Kasumi-1 (cell line): ENCODE measurements at places on chromosomes 3 and 15.

GRCh38 chr3:112333002-112333380 is at the start of gene CD200:
Gene CD200, plus strand, starts transcription at chr3:112333156. Its CDS starts 57 bp downstream, at chr3:112333213.
- DNase-seq = peak; percentile 51

DNA sequence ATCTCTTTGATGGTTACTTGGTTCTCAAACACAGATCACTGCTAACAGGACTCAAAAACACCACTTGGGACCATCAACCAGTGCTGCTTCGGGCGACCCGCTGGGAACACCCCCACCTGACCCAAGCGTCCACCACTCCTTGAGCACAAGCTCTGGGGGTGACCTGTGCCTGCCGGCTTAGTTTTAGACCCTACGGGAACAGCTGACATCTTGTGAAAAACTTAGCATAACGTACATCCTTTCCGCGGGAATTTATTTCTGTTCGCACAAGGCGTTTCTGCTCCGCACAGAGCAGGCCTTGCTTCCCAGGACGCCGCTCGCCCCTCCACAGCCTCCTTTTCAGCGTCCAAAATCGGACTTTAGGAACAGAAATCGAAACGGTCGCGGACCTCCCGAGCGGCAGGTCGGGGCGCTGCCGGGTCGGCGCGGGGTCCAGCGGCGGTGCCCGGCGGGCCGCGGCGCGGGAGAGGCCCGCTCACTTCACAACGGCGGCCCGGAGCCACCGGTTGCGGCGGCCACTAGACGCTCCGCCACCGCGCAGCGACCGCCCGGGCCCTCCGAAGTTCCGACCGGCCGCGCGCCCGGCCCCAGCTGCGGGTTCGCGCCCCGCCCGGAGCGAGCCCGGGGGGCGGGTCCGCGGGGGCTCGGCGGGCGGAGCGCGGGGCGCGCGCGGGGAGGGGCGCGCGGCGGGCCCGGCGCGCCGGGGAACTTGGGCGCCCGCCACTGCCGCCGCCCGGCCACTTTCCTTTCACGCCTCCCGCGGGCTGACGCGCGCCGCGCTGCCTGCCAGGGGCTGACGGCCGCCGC is 959 bp downstream of the SFMBT1 start:
- peak; percentile 33 for DNase-seq

- DNase-seq = peak; percentile 40
Observed at GRCh38 chr3:30347679-30348216, 258.7 kb upstream of the TGFBR2 start.

DNA sequence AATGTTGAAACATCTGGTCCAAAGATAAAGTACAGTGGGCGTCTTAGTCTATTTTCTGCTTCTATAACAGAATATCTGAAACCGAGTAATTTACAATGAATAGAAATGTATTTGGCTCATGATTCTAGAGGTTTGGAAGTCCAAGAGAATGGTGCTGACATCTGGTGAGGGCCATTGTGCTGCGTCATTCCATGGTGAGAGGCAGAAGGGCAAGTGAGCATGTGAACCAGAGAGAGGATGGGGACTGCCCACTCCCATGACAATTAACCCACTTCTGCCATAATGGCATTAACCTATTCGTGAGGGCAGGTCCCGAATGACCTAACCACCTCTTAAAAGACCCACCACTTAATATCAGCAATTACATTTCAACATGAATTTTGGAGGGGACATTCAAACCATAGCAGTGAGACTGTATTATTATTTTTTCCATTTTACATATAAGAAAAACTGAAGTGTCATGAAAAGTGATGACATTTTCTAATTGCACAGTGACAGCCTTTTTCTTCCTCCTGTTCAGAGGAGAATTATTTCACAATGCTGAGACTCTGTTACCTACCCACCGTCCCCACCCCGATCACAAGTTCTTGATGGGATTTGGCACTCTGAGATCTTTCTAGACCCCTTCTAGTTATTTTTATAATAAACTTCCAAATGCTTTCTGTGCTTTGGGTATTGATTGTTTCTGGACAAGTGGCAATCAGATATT is 238.8 kb downstream of the RPLP1 start:
- no peak for DNase-seq

DNA sequence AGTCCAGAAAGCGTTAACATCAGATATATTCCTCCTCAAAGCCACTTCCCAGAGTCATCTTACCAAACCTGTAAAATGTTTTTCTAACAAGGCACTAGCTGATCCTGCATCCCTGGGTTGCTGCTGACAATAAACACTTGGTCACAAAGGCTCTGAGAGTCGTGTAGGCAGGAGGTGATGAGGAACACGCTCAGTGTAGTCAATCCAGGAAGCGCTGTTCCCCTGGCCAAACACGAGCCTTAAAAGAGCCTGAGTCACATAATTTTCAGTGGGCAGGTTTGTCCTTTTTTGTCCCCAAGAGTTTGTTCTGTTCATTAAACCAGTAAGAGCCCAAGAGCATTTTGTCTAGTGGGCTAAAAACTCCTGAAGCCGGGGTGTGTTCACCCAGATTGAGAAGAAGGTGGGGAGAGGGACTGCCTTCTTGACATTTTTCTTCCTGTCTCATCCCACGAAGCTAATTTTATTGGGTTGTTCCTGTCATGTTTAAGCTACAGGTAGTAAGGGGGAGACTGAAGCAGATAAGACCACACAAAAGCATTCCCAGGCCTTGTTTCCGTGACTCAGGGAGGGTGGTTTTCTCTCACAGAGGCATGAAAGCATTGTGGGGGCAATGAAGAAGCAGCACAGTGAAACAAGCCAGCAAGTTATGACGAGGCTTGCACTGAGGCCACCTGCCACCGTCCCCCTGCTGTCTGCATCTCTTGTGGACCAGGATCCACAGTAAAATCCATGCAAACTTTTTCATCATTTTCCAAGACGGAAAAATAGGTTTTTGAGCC is 73.7 kb downstream of the FOXB1 start:
- DNase-seq = no peak

DNA sequence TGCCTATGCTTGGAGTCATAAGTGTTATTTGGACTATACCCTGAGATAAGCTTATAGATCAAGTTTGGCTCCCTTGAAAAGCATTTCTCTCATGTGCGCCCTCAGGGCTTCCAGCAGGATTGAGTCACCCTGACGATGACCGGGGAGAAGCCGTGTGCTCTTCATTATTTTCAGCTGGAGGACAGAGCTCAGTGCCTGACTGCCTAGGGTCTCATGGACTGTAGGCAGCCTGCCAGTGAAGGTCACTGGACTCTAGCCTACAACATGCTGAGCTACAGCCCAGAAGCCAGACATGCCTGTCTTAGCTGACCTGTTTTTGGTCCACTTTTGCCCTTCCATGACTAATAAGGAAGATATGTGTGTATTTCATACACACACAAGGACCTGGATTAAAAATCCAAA is 31.6 kb upstream of the NUDT16 start:
- DNase-seq = no peak

GRCh38 chr3:31704591-31705179 is 172.0 kb downstream of the STT3B start:
- DNase-seq = no peak

- no peak for DNase-seq
Observed at GRCh38 chr15:51617886-51618285, 4.7 kb downstream of the DMXL2 start.

DNA sequence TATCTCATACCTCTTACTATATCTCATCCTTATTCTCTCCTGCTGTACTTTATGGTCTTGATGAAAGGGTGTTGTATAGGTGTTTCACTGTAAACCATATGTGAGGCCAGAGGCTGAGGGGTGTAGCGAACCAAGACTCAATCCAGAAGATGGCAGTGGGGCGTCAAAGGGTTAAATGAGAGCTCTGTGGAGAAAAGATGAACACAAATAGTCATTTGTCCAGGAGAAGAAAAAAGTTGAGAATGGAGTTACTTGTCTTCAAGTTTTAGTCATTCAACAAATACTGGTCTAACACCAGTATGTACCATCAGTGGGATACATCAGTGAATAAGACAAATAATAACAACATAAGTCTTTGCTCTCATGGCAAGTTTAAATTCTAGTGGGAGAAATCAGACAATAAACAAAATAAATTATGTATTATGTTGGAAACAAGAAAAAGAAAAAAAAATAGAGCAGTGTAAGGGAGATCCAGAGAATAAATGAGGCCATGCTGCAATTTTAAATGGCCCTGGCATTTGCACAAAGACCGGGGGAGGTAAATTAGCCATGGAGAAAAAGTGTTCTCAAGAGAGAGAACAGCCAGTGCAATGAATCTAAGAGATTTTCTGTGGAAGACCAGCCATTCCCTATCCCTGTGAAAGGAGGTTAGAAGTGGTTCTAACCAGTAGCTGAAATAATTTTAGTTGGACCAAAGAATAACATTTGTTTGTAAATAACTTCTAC is 77.0 kb upstream of the UMPS start:
- DNase-seq = no peak

- no peak for DNase-seq
Observed at GRCh38 chr3:197372047-197372661, 73.7 kb upstream of the DLG1 start.
